ENCODE measurements at places on chromosomes 1 and 21. TPM values are rescaled to one million over a fixed set of nuclear protein-coding genes. Genes with fewer than 3 reads are reported as not detected.

Gene CNN3
- total RNA-seq = 315 TPM

GRCh38 chr1:151166505-151166956, 587 bp downstream of the SCNM1 start:
- H3K36me3 ChIP-seq = peaks cover 42% of the 10 kb centered on the region
- H3K4me3 ChIP-seq = peak overlapping the region; percentile 96
- H3K27me3 ChIP-seq = no peaks in the 10 kb centered on the region
- peaks cover 27% of the 10 kb centered on the region for H3K4me1 ChIP-seq
- peak overlapping the region; percentile 89 for H3K27ac ChIP-seq

- no peak overlapping the region for H3K27ac ChIP-seq
- no peaks in the 10 kb centered on the region for H3K27me3 ChIP-seq
- no peak for DNase-seq
- no peaks in the 10 kb centered on the region for H3K36me3 ChIP-seq
- H3K4me1 ChIP-seq = no peaks in the 10 kb centered on the region
Observed at GRCh38 chr1:81313289-81313688, 487.4 kb upstream of the ADGRL2 start.

Gene CYP4B1
- total RNA-seq = not detected

DNA sequence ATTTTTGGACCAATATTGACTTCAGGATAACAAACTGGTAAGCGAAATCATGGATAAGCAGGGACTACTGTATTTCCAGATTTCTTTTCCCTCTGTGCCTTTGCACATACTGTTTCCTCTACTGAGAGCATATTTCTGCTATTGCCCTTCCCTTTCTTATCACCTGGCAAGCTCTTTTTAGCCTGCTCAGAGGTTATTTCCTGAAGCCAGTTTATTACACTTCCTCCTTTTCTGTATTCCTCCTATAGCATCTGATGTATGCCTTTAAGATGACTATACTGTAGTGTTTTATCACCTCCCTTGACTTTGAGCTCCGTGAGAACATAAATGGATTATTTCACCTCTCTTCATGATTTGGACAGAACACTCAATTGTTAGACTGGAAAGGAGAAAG, 49.0 kb downstream of the MAGI3 start:
- DNase-seq = no peak
- no peaks in the 10 kb centered on the region for H3K27me3 ChIP-seq
- H3K4me3 ChIP-seq = no peak overlapping the region
- peaks cover 2% of the 10 kb centered on the region for H3K4me1 ChIP-seq
- peaks cover 3% of the 10 kb centered on the region for H3K36me3 ChIP-seq

Measured in muscle of leg (tissue), 16 donors.